ENCODE measurements at places on chromosomes 5 and 9.

DNA sequence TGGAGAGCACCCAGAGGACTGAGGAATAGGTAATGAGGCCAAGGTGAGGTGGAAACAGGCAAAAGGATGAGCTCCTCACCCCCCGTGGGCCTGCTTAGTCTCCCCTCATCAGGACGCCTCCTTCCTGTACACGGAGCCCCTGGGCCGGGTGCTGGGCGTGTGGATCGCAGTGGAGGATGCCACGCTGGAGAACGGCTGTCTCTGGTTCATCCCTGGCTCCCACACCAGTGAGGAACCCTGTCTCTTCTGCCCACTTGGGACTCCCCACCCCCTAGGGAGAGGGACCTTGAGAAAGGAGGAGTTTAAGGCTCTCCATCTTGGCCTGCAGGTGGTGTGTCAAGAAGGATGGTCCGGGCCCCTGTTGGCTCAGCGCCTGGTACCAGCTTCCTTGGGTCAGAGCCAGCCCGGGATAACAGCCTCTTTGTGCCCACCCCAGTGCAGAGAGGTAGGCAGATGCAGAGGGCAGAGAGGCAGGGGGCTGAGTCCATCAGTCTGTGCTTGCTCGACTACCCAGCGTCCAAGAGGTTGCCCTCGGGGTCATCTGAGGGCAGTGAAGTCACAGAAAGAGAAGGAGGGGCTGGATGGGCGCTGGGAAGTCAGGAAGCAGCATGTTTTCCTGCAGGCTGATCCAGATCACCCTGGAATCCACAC is 7.0 kb downstream of the DOLK start:
- no peak for DNase-seq

DNA sequence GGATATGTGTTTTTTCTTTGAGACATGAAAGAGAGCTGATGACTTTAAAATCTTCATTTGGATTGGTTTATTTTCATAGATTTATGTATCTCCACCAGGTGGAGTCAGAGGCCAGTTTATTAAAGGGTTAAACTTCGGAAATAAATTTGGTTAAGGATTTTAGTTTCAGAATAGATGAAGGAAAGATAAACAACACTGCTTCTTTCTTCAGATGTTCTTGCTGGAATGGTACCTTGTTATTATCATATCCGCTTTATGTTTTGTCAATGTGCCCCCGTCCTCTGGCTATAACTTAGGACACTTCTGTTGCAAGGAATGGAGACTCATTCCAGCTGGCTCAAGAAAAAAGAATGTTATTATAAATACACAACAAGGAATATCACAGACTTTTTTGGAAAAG is 81.2 kb downstream of the ALDH1A1 start:
- DNase-seq, result peak; percentile 21

DNA sequence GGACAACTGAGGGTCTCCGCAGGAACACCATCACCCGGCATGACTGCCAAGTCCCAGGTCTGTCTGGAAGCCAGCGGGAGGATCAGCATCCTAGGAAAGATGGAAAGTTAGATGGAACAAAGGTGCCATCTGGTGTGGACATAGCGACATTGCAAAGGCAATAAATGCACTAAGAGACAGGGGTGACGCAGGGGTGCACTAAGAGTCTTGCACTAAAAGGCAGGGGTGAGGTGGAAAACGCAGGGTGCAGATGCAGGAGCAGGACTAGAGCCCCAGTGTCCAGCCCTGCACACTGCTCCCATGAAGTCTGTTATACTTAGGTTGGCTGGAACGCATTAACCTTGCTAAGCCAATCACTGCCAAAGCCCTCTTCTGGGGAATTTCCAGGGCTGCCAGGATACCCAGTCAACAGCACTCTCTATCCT is 15.5 kb downstream of the ATOX1 start:
- peak; percentile 59 for DNase-seq

DNA sequence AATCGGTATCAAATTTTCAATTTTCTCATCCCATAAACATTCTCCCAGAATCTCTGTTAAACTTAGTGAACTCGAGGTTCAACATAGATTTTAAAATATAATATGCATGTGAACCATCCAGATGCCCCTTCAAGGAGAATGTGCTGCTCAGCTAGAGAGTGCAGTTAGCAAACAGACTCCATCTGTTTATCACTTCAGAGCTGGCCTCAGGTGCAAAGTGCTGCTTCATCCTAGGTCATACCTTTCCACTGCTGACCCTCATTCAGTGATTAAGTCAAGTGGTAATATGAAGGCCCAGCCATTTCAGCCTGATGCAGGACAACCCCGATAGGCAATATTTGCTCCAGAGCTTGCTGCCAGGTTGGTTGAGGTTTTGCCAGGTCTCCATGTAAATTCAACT is 339.0 kb upstream of the POU5F2 start:
- no peak for DNase-seq

DNA sequence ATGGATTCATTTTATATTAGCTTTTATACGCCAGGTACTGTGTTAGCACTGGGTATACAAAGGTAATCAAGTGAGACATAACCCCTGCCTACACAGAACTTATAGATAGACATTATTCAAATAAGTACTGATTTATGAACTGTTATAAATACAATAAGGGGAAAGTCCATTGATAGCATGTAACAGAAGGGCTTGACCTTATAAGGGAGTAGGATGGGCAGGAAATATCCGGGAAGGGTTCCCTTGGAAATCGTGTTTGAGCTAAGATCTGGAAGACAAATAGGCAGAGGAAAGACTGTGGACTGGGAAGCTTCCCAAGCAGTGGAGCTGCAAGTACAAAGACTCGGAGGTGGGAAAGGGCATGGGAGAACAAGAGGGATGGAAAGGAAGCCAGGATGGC is 111.5 kb downstream of the WDR41 start:
- no peak for DNase-seq

- no peak for DNase-seq
Observed at GRCh38 chr9:2234371-2234893, 219.3 kb downstream of the SMARCA2 start.
